ENCODE measurements at places on chromosomes 7 and 10.

GRCh38 chr10:27527666-27528295, 23.7 kb downstream of the RAB18 start:
- DNase-seq: no peak

DNA sequence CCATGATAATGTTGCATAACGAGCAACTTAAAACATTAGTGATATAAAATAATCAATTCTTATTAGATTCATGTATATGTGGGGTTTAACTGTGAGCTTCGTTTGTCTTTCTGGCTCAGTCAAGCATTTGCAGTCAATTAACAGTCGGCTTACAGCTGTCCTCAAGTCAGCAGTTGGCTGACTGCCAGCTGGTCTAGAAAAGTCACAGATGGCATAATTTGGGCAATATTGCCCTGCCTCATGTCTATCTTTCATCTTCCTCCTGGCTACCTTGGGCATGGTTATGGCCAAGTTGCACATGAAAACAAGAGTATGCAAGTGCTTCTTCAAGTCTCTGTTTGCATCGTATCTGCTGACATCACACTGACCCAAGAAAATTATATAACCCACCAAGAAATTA, 186.1 kb upstream of the ZWINT start:
- DNase-seq: no peak

DNA sequence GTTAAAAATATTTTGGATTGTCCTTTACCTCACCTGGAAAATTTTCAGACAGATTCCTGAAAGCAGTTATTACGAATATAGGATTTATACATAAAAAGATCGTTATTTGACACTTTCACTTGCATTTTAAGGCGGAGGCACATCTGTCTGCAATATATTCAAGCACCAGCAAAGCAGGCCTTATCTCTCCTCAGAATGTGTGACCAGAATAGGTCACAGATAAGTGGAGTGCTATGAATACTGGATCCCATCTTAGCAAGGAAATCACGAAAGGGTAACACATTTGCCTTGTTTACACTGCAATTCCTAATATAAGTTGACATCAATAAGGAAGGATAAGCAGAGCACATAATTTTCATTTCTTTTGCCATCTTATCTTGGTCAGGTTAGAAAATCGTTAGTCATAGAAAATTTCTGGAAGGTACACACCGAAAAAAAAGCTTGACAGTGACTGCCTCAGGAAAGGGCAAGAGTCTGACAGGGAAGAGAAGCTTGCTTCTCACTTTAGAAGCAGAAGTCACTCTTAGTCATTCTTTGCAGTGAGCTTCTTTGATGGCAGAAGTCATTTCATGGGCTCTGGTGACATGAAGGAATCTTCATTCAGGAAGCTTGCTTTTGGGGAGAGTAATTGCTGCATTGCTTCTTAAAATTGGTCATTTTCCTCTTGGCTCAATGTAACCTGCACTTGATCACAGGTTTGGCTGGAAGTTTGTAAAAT, 98.1 kb upstream of the STK17A start:
- no peak for DNase-seq

DNA sequence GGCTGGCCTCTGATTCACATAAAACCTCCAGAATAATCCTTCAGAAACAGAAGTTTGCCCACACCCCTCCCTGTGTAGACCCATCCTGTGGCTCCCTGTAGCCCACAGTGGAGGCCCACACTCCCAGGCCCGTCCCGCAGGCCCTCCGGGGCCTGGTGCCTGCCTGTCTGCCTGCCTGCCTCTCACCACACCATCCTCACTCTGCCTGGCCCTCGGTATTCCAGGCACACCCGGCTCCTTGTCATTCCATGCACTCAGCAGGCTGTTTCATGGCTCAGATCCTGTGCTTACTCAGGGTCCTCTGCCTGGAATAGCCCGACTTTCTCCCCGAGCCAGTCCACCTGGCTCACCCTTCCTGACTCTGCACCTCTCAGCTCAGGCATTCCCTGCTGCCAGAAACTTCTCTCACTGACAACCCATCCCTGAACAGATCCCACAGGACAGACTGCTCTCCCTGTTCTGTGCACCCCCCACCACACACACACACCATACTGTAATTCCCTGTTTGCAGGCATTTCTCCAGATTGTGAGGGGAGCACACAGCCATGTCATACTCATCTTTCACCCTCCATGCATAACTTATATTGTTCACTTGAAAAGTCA, 498.0 kb upstream of the ZMIZ1 start:
- DNase-seq: no peak

- peak; percentile 26 for DNase-seq
Measured at GRCh38 chr10:114634609-114634979, 23.5 kb downstream of the ABLIM1 start.

- DNase-seq: no peak
Measured at GRCh38 chr10:101262147-101262546, 32.9 kb upstream of the LBX1 start.

GRCh38 chr7:54188843-54189242, 353.3 kb upstream of the VSTM2A start:
- no peak for DNase-seq

- DNase-seq: peak; percentile 75
Measured at GRCh38 chr10:117631276-117632145, 89.0 kb downstream of the EMX2 start.

Data from anterior cingulate cortex (tissue), 58 donors.